Activated CD4-positive, alpha-beta T cell treated with anti-CD3 and anti-CD28 coated beads, Interleukin-2, Interleukin-6, amounts not matched to agents 100 ng/mL and 50 ng/mL, durations not matched to agents 16 hours and 8 hours (primary cell): ENCODE measurements at places on chromosomes 1 and 21.
A peak's percentile ranks its signal among the peaks of the same experiment; 100 is the strongest.

- no peak for DNase-seq
Observed at GRCh38 chr1:105180789-105181188, 1431.1 kb downstream of the AMY1C start.

- DNase-seq, result no peak
Observed at GRCh38 chr1:184408580-184408979, 21.8 kb downstream of the C1orf21 start.

DNA sequence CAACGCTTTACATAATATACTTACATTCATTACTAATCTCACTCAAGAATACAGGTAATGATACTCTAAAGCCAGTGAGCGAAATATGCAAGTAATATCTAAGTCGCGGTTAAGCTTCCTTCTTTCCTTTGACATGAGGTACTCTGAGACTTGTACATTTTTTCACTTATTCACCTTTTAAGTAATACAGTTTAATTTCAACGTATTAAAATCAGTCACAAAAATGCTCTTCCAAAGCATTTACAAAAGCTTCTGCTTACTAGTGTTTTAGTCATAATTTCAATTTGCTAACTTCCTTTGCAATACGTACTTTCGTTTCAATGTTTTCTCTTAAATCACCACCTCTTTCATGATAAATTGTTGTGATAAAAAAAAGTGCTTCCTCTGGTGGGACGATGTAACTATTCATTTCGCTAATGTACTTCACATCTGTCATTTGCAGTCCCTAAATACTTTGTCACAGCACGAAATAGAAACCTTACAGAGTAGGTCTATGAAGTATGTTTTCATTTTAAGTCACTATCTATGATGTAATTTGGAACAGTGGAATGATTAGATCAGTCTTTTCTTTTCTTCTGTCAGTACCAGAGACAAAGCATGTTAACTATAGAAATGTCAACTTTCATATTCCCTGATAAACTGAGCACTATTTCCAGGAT is 34.0 kb upstream of the ADGRL4 start:
- DNase-seq, result peak; percentile 68

GRCh38 chr21:31316488-31317169 is 27.4 kb downstream of the TIAM1 start:
- DNase-seq, result no peak

DNA sequence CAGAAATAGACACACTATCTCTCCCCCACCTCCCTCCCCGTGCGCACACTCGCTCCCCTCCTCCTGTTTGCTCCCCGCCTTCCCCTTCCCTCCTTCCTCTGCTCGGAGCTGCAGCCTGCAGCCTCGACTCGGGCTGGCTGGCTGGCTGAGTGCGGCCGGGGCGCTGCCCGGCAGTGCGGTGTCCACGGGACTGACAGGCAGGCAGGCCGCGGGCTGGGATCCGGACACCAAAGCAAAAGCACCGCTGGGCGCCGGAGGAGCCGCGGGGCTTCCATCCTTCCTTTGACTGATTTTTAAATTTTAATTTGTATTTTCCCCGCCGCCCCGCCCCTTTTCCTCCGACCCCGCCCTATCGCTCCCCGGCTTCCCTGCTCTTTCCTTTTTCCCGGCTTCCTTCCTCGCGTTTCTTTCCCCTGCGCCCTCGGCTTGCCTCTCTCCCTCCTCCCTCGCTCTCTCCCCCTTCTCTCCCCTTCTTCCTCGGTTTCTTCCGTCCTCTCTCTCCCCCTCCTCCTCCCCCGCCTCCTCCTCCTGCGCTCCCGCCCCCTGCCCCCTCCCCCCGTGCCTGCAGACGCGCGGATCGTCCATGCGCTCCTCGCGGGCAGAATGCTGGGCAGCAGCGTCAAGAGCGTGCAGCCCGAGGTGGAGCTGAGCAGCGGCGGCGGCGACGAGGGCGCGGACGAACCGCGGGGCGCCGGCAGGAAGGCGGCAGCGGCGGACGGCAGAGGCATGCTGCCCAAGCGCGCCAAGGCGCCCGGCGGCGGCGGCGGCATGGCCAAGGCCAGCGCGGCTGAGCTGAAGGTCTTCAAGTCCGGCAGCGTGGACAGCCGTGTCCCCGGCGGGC is 109.4 kb downstream of the NAV1 start:
- DNase-seq, result no peak

DNA sequence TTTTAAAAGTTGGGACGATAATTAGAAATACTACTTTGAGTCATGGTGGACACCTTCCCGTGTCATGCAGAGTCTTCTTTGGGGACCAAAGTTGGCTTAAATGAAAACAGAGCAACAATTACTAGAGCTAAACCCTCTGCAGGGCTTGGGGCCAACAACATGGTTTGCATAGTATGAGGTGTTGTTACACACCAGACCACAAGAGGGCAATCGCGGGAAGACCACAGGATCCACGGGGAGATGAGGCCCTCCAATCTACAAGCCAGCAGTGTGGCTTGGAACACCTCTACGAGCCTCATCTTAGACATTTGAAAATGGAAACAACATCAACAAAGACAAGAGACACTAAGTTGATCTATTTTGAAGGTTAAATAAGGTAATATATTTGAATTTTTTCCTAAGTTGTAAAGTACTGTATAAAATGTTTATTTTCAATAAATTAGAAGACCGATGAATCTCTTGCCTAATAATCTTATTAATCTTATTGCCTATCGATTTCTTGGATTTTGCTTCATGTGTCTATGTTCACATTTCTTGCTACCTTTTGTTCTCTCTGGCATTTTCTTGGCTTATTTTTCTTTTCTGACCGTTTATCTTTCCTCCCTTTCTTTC is 8.2 kb upstream of the SMCP start:
- peak; percentile 76 for DNase-seq
